ENCODE measurements at places on chromosomes 1 and 21. TPM values are rescaled to one million over a fixed set of nuclear protein-coding genes. Genes with fewer than 3 reads are reported as not detected.
A peak's percentile ranks its signal among the peaks of the same experiment; 100 is the strongest.

DNA sequence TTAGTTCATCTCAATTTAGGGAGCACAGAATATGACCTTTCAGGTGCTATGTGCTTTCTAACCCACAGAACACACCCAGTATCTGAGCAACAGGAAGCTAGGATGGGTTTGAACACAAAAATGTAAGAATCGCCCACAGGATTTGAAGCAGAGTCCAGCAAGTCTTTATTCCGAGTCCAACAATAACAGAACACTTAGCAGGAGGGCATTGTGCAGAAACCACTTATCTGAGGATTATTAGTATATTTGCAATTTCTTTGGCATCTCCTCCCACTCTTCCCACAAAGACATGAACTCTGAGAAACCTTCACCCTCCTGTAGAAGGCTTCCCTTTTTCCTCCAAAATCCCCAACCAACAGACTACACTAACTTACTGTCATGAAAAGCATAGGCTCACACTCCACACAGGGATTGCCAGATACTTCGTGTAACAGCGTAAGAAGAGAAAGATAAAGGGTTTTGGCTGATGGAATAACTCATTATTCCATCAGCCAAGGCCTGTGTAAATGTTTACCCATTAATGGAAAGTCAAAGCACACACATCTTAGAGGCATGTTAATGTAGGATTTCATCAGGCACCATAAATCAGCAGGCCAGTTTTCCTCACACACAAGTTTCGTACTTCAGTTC lies 16.1 kb downstream of the SIPA1L2 start:
- no peaks in the 10 kb centered on the region for H3K27me3 ChIP-seq
- H3K36me3 ChIP-seq, result no peaks in the 10 kb centered on the region
- no peaks in the 10 kb centered on the region for H3K4me1 ChIP-seq
- H3K27ac ChIP-seq, result no peak overlapping the region
- no peak overlapping the region for H3K4me3 ChIP-seq

The PROX1 gene
- 2.6 TPM for total RNA-seq

The USH2A gene
- not detected for total RNA-seq

The TENT5C gene
- total RNA-seq, result 17.7 TPM

The GUCA2A gene
- total RNA-seq, result not detected

The SIK1 gene
- total RNA-seq, result 18.1 TPM

The CHAF1B gene
- total RNA-seq, result 1.8 TPM

GRCh38 chr1:15152318-15153183 lies 996 bp upstream of the TMEM51 start:
- peak; percentile 94 for DNase-seq
- H3K36me3 ChIP-seq, result no peaks in the 10 kb centered on the region
- H3K27me3 ChIP-seq, result no peaks in the 10 kb centered on the region
- H3K4me3 ChIP-seq, result peak overlapping the region; percentile 52
